Skin of body (tissue), 3 donors: ENCODE measurements at places on chromosomes 13 and 19. TPM values are rescaled to one million over a fixed set of nuclear protein-coding genes. Genes with fewer than 3 reads are reported as not detected.
A peak's percentile ranks its signal among the peaks of the same experiment; 100 is the strongest.

DNA sequence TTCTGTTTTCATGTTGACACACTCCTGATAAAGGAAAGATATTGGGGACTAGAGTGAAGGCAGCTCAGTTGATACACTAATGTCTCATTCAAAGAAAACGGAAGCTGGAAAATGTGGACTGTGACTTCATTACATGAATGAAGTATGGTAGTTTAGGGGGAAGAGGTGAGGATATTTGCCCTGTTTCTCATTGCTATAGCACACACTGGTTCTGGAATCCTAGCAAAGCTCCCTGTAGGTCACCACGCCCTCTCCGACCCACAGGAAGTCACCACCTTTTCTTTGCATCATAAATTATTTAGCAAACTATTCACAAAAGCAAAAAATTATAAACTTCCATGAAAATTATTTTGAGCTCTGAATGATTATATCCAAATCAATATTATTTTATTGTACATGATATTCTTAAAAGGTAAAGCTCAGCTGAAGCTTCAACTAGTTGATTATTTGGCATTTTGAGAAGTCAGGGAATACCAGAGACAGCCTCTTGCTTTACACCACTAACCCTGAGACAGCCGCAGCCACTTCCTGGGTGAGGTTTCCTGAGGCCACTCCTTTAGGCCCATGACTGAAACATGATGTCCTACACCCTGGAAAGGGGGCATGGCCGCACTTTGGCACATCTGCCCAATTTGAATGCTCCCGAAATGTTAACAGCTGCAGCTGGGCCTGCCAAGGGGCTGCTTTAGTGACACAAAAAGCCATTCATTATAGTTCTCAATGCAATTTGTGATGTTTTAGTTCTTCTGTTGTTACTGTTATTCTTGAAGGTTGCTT is 50.0 kb upstream of the WDFY2 start:
- DNase-seq: peak; percentile 3

- DNase-seq: peak; percentile 54
These were observed 44.9 kb downstream of the LYL1 start for GRCh38 chr19:13057744-13058143.

GRCh38 chr19:53900191-53900860 is 8.8 kb upstream of the CACNG7 start:
- DNase-seq: no peak

DNA sequence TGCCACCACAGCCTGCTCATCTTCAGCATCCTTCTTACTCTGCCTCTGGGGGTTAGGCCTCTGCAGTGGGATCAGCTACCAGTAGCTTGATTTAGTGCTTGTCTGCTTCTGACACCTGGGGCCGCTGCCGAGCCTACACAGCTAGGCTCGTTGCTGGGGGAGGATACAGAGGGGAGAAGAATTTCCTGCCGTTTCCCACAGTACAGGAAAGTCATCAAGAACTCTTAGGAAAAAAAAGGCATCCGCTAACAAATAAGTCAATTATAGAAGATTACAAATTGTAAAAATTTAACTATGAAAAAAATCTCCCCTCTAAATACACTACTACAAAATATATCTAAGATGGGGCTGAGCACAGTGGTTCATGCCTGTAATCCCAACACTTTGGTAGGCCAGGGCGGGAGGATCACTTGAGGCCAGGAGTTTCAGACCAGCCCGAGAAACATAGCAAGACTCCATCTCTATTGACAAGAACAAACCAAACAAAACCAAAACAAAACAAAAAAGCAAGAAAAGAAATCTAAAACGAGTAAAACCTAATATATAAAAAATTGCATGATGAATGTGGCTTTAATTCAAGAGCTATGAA is 26.7 kb downstream of the LATS2 start:
- DNase-seq: no peak

DNA sequence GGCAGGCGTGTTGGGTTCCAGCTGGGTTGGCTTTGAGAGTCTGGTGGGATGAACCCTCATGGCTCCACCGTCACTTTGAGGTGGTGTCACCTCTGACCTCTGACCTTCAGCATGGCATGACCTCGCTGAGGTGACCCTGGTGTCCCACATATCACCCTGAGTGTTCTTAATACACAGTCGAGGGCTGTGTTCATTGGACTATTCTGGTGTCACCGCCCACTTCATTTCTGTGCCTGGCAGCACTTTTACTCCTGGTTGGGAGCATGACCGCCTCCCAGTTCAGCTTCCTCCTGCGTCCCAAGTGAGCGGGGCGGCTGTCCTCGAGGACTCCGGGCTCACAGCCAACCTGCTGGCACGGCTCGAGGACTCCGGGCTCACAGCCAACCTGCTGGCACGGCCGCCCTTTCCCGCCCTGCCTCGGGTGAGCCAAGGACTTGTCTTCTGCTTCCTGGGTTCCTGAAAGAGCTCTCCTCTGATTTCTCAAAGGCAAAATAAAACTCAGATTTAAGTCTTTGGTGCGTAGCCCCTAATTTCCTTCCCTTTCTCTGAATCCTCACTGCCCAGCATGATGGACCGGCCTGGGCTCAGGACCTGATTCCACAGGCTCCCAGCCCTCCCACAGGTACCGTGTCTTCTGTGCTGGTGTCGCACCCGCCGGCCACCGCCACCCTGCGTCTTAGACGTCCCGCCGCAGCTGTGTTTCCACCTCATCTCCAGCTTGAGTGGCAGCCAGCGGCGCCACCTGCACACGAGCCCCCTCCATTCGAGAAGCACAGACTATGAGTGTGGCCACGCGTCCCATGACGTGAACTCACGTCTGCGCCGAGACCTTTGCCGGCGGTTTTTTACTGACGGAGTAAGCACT is 10.4 kb downstream of the ATP4B start:
- peak; percentile 15 for DNase-seq

DNA sequence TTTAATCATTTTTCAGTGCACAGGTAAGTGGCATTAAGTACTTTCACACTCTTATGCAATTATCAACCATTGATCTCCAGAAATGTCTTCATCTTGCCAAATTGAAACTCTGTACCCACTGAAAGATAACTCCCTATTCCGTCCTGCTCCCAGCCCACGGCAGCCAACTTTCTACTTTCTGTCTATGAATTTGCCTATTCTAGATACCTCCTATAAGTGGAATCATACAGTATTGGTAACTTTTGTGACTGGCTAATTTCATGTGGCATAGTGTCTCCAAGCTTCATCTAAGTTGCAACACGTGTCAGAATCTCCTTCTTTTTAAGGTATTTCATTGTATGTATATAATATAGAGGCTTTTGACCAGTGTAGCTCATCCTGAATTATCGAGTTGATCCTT is 5.7 kb upstream of the CEACAM18 start:
- no peak for DNase-seq

- DNase-seq: no peak
These were observed 5.6 kb upstream of the SIGLEC14 start for GRCh38 chr19:51652266-51652665.

- DNase-seq: no peak
These were observed 3.5 kb downstream of the N4BP2L2 start for GRCh38 chr13:32535115-32535514.

- no peak for DNase-seq
These were observed 639 bp upstream of the SLAIN1 start for GRCh38 chr13:77696879-77697216.

DNA sequence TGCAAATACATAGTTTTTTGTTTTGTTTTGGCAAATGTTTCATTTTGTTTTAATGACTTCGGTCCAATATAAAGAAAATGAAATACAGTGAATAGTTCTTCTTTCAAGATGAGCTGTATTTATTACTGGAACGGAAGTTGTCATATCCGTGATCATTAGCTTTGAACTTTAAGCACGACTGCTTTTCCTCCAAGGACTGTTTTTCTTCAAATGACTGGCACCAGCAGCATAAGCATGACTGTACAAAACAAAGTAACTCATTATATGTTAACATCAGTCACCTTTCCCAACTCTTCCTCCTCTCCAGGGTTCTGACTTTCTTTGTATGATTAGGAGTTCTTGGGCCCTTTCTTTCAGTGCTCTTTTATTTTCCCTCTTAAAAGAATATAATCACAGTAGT is 20.5 kb downstream of the EDNRB start:
- DNase-seq: peak; percentile 12

DNA sequence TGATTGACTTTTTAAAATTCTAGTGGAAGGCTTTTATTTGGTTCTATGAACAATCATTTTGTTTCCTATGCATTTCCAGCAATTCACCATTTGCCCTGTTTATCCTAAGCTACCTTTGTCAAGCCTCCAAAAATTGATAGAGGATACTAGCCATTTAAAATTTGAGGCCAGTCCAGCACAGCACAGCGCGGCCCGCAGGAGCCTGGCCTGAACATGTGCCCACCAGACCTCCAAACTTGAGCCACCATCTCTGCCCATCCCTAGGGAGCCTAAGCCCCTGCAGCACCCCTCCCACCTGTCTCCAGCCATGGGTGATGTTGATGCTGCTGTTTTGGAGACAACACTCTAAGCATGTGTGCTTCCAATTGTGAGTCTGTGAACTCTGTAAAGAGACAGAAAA is 57.5 kb downstream of the SPRYD7 start:
- DNase-seq: no peak

DNA sequence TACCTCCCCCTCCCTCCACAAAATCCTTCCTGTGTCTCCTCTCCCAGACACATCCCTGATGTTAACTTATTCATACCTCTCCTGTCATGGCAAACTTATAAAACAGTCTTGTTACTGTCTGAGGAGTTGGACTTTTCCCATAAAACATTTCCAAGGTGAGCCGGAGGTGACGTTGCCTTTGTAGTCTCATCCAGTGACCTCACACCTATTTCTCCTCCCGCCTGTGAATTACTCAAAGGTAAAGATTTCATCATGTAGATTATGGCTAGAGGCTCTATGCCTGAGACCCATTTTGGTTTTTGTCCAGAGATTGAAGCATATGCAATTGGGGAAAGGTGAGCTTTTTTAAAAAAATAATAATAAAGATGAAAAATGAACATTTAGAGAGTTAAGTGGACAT is 529.0 kb downstream of the MYO16 start:
- no peak for DNase-seq

DNA sequence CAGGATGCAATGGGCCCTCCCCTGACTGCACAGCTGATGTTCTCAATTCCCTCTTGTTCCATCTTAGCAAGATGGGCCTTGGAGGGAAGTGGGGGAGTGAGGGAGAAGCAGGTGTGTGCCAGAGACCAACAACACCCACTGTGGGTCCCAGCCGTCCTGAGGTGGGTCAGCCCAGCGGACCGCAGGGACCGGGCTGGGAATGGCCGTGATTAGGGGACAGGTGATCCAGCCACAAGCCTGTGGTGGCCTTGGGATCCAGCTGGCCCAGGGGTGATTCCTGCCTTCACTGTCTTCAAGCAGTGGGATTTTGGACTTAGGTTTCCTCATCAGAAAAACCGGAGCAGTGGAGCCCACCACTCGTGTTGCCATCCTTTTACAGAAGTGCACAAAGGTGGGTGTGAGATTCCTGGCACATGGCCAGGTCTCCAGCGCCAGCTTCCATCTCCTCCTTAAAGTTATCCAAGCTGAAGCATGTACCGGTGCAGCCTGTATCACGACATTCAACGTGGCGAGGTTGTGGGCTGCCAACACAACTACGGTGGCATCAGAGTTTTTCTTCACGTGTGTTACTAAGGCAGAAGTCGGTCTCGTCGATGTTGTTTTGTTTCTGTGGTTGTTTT is 9.0 kb upstream of the ATP11A start:
- DNase-seq: no peak

DNA sequence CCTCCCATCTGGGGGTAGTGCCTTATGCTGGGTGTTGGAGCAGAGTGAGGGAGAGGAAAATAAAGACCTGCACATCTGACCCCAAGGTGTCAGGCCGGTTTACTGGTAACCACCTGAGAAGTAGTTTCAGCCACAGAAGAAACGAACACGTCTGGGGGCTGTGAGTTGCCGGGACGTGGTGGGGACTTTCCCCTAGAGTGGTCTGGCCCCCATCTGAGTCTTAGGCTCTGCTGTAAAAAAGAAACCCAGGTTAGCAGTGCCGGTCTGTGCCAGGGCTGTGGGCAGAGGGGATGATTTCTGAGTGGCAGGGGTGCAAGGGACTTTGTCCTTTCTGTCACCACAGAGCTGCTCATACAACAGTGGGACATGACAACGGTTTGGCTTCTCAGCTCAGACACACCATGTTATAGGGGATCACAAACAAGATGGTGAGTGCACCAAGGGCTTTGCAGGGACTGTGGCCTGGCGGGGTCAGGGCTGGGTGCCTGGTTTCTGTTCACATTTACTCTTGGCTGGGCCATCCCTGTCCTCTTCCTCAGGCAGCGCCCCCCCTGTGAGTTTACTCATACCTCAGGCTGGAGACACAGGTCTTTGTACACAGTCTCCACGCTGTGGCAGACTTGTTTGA is 9.0 kb downstream of the GCDH start:
- no peak for DNase-seq

GRCh38 chr13:93534181-93534700 is 307.6 kb downstream of the GPC6 start:
- no peak for DNase-seq

- no peak for DNase-seq
These were observed 9.4 kb downstream of the SYNGR4 start for GRCh38 chr19:48373567-48373966.

- no peak for DNase-seq
These were observed 778 bp upstream of the LRRC4B start for GRCh38 chr19:50568728-50569698.

DNA sequence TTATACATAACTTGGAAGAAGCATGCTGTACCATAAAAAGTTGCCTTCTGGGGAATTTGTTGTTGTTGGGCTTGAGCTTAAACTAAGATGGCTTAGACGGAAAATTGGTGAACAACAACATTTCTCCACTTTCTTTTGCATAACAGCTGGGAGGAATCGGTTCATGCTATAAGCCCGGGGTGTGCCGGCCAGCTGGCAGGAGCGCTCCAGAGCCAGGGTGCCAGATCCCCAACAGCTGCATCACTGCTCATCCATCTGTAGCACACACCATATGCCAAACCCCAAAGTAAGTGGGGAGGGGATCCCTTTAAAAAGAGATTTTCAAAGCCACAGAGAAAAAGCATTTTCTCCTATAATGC is 419.5 kb upstream of the ARGLU1 start:
- DNase-seq: peak; percentile 61

The CRLF1 gene
- 9.3 TPM for total RNA-seq

The CD209 gene
- total RNA-seq: 5.8 TPM

The YJEFN3 gene
- 0.69 TPM for total RNA-seq

The KCNC3 gene
- total RNA-seq: 0.59 TPM

The APLP1 gene
- total RNA-seq: 3.0 TPM

The VSTM1 gene
- 1.7 TPM for total RNA-seq

The AMH gene
- total RNA-seq: not detected

The ZNF99 gene
- total RNA-seq: 0.49 TPM

The CD22 gene
- 0.99 TPM for total RNA-seq

The CEACAM1 gene
- total RNA-seq: 3.5 TPM

The PCDH8 gene
- total RNA-seq: 2.7 TPM

The ZSCAN18 gene
- total RNA-seq: 50.3 TPM

The FXYD7 gene
- 0.59 TPM for total RNA-seq

The SIGLEC5 gene
- 1.4 TPM for total RNA-seq

The COG6 gene
- 40.6 TPM for total RNA-seq
